ELF-1 (cell line): ENCODE measurements at places on chromosomes 5 and 9.
A peak's percentile ranks its signal among the peaks of the same experiment; 100 is the strongest.

GRCh38 chr5:135476615-135477581 lies 24.7 kb upstream of the TIFAB start:
- no peak for DNase-seq

- DNase-seq = peak; percentile 47
Measured at GRCh38 chr5:7394889-7395431, 978 bp upstream of the ADCY2 start.

DNA sequence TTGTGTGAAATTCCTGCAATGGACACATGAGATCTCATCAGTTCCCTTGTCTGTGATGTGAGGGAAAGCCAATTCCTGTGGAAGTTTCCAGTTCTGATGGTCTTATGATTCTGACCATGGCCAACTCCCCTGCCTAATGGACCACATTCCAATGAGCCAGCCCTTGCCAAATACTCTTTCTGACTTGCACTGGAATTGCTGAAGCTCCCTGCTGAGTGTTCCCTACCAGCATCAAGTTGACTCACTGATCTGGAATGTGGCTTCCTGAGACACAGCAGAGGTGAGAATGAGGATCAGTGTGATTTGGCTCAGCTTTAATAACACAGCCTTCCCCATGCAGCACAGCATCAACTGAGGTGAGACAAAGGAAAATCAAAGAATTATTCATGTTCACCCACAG lies 427.8 kb downstream of the KDM4C start:
- peak; percentile 82 for DNase-seq

DNA sequence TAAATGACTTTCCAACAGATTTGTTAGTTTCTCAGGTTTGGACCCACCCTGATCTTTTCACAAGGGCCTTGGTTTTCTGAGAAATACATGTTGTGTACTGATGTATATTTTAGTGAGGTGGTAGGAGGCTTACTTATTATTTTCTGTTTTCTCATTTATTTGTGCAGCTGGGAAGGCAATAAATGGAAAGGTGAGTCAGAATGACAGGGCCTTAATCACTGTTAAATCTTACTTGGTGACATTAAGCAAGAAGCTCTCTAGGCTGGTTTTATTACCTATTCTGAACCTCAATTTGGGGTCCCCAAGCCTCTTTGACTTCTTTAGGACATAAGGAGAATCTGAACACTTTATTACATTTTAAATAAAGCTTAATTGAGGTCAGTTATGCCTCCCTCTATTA lies 214.0 kb upstream of the DAB2 start:
- no peak for DNase-seq

- DNase-seq = no peak
Measured at GRCh38 chr9:16675131-16675530, 195.3 kb downstream of the BNC2 start.

- no peak for DNase-seq
Measured at GRCh38 chr9:135134268-135135022, 47.0 kb downstream of the OLFM1 start.

GRCh38 chr9:7935681-7936080 lies 136.1 kb upstream of the DMAC1 start:
- no peak for DNase-seq

GRCh38 chr5:77797136-77797535 lies 21.0 kb upstream of the TBCA start:
- DNase-seq = no peak

- DNase-seq = no peak
Measured at GRCh38 chr9:132042324-132042723, 37.3 kb downstream of the MED27 start.

- no peak for DNase-seq
Measured at GRCh38 chr9:98627296-98627695, 81.4 kb downstream of the GABBR2 start.

DNA sequence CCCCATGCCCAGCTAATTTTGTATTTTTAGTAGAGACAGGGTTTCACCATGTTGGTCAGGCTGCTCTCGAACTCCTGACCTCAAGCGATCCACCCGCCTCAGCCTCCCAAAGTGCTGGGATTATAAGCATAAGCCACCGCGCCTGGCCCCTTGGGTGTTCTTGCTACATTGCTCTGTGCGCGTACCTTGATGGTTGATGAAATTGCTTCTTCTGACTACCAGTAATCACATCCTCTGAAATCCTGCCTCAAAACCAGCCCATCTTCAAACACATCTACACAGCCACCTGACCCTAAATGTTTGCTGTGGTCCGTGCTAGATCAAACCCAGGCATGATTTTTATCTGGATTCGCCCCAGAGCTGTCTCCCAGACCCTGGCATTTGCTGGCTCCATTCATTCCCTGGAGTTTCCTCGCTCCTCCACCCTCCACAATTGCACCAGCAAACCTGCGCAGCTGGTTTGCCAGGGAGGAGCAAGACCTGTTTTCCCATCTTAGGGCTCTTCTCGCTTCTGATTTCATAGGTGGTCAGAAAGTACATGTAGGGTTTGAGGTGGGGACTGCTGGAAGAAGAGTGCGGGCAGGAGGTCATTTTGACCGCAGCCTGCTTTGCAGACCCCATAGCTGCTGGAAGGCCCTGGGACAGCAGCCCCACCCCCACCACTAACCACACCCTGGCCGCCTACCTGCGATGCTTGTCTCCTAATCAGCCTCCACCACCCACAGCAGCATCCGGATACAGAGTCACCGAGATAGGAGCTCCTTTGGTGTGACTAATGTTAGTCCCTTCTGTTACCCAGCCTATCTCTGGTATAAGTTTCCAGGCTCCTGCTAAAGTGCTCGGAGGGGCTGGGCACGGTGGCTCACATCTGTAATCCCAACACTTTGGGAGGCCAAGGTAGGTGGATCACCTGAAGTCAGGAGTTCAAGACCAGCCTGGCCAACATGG lies 22.7 kb downstream of the SWI5 start:
- DNase-seq = peak; percentile 90

DNA sequence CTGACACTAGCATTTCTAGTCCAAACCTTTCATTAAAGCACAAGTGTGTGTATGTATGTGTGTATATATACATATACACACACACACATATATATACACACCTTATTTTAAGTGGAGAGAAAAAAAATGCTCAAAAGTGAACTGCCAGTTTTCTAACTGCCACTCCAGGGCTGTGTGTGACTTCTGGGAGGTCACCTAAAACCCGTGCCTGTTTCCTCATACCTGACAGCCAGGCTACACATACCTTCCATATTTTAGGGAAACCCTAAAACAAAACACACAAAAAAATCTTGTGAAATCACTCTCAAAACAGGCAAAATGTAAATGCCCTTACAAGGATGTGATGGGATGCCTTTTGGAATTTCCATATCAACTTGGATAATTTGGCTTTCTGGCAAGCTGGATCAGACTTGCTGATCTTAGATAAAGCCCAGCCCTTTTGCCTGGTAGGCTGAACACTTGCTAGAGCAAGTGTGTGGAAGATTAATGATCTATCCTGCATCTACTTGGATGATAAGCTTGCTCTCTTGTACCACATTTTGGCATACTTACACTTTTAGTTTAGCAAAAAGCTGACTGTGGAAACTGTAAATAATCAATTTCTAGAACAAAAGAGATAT lies 127.8 kb downstream of the GNAQ start:
- DNase-seq = no peak

DNA sequence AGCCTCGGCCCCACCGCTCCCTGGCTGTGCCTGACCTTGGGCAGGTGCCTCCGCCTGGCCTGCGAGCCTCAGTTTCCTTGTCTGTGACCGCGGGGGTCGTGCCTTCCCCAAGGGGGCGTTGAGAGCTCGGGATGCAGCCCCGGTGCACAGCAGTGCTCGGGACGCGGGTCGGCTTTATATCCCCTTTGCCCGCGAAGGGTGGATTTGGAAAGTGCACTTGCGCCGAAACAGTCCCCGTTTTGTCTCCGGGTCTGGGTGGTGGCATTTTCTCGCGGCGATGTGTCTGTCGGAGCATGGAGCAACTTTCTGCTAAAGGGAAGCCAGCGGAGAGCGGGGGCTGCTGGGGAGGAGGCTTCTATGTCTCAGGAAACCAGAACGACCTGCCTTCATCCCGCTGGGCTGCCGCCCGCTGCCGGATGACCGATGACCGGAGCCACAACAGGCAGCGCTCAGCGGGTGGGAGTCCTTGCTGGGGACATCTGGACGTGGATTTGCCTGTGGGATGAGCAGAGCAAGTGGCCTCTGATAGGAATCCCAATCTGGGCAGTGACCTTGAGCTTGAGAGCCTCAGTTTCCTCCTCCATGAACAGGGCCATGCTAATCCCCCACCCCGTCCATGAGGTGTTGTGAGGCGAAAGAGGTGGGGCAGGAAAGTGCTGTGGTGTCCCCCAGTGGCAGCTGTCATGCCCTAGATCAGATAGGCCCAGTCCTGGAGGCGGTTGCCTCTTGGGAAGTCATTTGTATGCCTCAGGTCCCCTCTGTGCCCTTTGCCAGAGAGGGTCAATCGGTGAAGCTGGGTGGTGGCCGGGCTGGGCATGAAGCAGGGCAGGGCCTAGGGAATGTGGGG lies 651 bp downstream of the HRH2 start:
- peak; percentile 70 for DNase-seq

- DNase-seq = no peak
Measured at GRCh38 chr9:87342743-87343142, 154.9 kb upstream of the DAPK1 start.

- DNase-seq = no peak
Measured at GRCh38 chr5:92635001-92635461, 946.0 kb downstream of the NR2F1-AS1 start.

- DNase-seq = no peak
Measured at GRCh38 chr5:405421-405820, 37.6 kb upstream of the EXOC3 start.

- no peak for DNase-seq
Measured at GRCh38 chr5:51326844-51327243, 56.4 kb upstream of the ISL1 start.

GRCh38 chr9:5947912-5948311 lies 57.2 kb downstream of the MLANA start:
- DNase-seq = peak; percentile 18

GRCh38 chr5:150223474-150223873 lies 33.6 kb downstream of the SLC6A7 start:
- DNase-seq = no peak

DNA sequence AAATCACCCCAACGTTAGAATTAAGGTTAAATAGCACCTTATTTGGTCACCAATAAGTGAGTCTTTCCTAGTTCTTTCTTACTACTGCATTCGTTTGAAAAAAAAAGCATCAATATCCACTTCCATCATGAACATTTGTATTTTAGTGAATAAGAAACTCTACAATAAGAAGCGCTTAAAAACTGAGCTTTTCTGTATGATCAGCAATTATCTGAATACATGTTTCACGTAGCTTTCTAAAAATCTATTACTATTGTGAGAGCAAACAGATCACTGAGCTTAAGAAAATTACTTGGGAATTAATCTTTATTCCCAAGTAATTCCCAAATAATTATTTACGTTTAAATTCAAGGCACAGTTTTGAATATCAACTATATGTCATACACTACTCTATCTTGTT lies 32.5 kb downstream of the ZDHHC21 start:
- DNase-seq = no peak

DNA sequence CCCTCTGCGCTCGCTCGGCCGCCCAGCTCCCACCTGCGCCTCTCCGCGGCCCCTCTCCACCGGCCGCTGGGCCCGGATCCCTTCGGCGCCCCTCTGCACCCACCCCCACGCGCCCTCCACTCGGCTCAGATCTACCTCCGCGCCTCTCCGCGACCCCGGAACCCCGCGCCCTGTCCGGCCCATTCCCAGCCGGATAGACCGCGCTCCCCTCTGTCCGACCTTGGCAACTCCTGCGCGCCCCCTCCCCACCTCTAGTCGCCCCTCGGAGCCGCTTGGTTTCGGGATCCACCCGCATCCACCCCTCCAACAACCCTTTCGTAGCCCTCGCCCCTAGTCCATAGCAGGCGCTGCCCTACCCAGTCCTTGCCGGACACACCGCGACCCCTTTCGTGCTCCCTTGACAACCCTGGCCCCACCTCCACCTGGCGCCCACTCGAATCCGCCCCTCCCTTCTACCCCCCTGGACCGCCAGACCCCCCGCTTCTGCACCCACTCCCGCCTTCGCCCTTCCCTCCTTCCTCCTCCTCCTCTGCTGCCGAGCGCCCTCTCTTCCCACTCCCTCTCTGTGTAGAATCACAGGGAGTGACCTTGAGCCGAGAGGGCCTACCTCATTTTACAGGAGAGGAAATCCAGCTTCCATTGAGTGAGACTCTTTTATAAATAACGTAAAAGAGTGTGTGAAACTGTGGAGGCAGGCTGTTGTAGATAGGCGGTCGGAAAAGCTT lies 525 bp upstream of the AK3 start:
- peak; percentile 19 for DNase-seq
